ENCODE measurements at places on chromosomes 7 and 10. TPM values are rescaled to one million over a fixed set of nuclear protein-coding genes. Genes with fewer than 3 reads are reported as not detected.

The KLLN gene
- 0.64 TPM for total RNA-seq

- H3K4me3 ChIP-seq, result no peak overlapping the region
- peaks cover 59% of the 10 kb centered on the region for H3K4me1 ChIP-seq
- no peak for DNase-seq
- peaks cover 25% of the 10 kb centered on the region for H3K36me3 ChIP-seq
- H3K27me3 ChIP-seq, result peaks cover 27% of the 10 kb centered on the region
These were observed 136.0 kb upstream of the NAMPT start for GRCh38 chr7:106420736-106421135.

DNA sequence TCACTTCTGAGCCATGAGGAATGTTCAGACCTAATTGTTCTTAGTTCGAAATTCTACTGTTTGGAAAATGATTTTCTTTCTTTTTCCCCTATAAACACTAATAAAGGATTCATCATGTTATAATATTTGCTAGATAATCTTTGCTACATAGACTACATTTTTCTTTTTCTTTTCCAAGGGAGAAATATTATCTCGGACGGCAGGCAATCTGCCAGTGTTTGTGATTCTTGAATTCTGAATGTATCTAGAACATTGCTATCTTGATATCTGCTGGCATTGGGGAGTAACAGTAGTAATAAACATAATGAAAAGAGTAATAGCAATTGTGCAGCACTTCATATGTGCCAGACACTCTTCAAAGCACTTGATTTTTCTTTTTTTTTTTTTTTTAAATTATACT is 107.7 kb upstream of the ZNF32 start:
- no peaks in the 10 kb centered on the region for H3K36me3 ChIP-seq
- H3K27me3 ChIP-seq, result no peaks in the 10 kb centered on the region
- no peak overlapping the region for H3K4me3 ChIP-seq
- no peaks in the 10 kb centered on the region for H3K4me1 ChIP-seq

- H3K36me3 ChIP-seq, result no peaks in the 10 kb centered on the region
- DNase-seq, result no peak
- H3K4me3 ChIP-seq, result no peak overlapping the region
- no peaks in the 10 kb centered on the region for H3K4me1 ChIP-seq
- H3K27ac ChIP-seq, result no peak overlapping the region
These were observed 51.4 kb upstream of the SCIN start for GRCh38 chr7:12518920-12519681.

DNA sequence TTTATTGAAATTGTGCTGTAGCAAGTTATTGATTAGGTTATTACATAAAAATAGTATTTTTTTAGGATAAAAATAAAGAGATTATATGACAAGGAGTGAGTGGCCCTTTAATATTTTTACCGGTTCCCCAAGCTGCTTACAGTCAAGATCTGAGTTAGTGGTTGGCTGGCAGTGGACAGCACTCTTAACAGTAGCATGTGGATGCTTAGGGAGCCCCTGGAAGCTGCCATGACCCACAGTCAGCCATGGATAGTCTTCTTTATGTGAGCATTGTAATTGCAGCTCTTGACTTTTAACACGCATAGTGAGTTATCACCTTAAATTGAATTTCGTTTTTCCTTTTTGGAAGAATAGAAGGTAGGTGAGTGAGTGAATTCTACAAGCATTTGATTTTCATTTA is 22.1 kb downstream of the RAB18 start:
- no peak for DNase-seq
- H3K4me3 ChIP-seq, result no peak overlapping the region
- H3K27ac ChIP-seq, result no peak overlapping the region
- peaks cover 27% of the 10 kb centered on the region for H3K36me3 ChIP-seq
- H3K4me1 ChIP-seq, result peaks cover 73% of the 10 kb centered on the region
- H3K27me3 ChIP-seq, result no peaks in the 10 kb centered on the region

DNA sequence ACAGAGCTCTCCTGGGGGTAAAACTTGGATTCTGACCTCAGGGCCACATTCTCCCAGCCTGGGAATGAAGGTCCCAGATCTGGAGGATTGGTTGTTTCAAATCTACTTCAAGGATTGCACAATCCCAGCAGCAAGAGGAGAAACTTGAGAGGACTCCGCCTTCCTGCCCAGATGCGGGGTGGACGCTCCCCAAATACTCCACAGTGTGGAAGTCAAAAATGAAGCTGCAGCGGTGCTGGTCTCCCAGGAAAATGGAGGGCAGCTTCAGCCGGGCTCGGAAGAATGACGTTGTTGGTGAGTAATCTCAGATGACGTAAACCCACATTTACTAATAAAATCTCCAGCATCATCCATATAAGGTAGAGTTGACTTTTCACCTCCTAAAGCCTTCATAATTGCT is 31.5 kb upstream of the PPP2R2D start:
- no peaks in the 10 kb centered on the region for H3K36me3 ChIP-seq
- no peaks in the 10 kb centered on the region for H3K4me1 ChIP-seq
- no peak overlapping the region for H3K4me3 ChIP-seq
- no peak overlapping the region for H3K27ac ChIP-seq
- no peak for DNase-seq

DNA sequence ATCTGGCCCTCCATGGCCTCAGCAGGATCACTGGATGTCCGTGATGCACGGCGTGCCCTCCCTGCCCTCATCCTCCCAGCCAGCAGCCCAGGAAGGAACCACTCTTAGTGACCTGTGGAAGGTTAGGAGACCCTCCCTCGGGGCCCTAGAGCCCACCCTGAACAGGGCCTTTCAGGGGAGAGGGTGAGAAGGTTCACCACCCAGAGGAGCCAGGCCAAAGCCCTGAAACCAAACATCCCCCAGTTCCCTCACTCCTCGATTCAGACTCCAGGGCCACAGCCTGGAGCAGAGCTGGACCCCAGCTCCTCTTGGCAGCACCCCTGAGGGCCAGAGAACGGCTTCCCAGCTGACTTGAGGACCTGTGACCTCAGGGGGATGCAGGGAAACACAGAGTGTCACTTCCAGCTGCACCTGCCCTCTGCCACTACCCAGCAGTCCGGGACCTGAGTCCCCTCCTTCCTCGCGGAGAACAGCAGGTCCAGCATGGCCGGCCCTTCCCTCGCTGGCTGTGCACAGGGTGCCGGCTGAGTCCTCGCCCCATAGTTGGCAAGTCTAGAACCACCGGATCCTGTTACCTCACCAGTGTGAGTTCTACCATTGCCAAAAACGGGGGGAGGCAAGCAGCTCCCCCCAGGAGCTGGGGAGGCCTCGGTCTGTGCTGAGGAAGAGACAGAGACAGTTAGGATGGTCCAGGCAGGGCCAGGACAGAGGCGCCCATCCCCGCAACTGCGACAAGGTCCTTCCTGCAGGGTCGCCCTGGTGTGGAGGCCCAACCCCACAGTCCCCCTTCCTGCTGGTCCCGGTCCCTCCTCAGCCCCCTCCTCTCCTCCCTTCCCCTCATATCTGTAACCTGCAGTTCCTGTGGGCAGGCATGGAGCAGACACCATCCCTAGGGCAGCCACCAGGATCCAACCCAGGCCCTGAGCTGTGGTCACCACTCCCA is 158.6 kb downstream of the NRF1 start:
- H3K36me3 ChIP-seq, result no peaks in the 10 kb centered on the region
- H3K27ac ChIP-seq, result no peak overlapping the region
- peaks cover 4% of the 10 kb centered on the region for H3K27me3 ChIP-seq
- no peak for DNase-seq
- H3K4me3 ChIP-seq, result no peak overlapping the region

The RGS10 gene
- 294 TPM for total RNA-seq

The HYCC1 gene
- total RNA-seq, result 27.9 TPM
